Gastroesophageal sphincter (tissue), 4 donors: ENCODE measurements at places on chromosomes 2 and 18.

GRCh38 chr2:235848055-235848454, 320.1 kb downstream of the GBX2 start:
- no peak for ATAC-seq

- ATAC-seq = no peak
These were observed 270.1 kb downstream of the ETAA1 start for GRCh38 chr2:67667054-67667908.

DNA sequence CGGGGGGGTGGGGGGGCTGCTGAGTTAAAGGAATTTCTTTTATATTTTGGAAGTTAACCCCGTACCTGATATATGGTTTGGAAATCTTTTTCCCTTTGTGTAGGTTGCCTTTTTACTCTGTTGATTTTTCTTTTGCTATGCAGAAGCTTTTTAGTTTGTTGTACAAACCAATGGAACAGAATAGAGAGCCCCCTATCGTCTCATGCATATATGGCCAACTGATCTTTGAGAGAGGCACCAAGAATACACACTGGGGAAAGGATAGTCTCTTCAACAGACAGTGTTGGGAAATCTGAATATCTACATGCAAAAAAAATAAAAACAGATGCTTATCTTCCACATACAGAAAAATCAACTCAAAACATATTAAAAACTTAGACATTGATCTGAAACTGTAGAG, 647.8 kb upstream of the KLHL29 start:
- no peak for ATAC-seq

DNA sequence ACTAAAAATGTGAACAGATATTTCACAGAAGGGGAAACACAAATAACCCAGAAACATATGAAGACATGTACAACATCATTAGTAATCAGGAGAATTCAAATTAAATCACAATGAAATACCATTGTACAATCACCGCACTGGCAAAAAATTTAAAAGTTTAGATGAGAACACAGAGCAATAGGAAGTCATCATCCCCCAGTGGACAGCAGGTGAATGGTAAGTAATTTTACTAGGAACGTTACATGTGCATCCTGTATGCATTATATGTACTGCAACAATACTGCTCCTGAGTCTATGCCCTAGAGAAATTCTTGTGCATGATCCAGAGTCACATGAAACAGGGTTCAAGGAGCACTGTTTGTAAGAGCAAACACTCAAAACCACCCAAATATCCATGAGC, 713.8 kb downstream of the NRXN1 start:
- ATAC-seq = no peak

- ATAC-seq = peak; percentile 54
These were observed 107.4 kb downstream of the POLR1A start for GRCh38 chr2:85998071-85998991.

- no peak for ATAC-seq
These were observed 31.3 kb upstream of the SSB start for GRCh38 chr2:169767243-169767888.

- ATAC-seq = peak; percentile 41
These were observed 22.2 kb upstream of the TMEM87B start for GRCh38 chr2:112032689-112033465.

DNA sequence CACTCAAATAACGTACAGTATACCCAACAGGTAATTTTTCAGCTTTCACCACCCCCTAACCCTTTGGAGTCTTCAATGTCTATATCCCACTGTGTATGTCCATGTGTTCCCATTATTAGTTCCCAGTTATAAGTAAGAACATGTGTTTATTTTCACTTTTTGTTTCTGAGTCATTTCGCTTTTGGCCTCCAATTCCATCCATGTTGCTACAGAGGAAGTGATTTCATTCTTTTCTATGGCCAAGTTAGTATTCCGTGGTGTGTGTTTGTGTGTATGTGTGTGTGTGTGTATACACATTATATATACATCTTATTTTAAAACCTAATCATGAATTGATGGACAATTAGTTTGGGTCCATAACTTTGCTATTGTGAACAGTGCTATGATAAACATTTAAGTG, 464.4 kb downstream of the CMPK2 start:
- ATAC-seq = no peak

GRCh38 chr2:15765686-15766302, 174.1 kb downstream of the DDX1 start:
- no peak for ATAC-seq

DNA sequence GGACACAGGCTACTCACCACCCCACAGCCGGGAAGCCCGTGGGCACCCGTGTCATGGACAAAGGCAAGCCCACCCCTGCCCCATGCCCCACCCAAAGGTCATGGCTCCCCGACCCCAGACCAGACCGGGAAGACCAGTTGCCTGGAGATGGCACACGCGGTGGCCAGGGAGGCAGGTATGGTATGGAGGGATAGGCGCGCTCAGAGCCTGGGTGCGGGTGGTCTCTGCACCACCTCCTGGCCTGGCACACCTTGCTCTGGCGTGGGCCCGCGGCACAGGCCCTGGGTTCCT, 51.2 kb downstream of the BIN1 start:
- ATAC-seq = no peak

DNA sequence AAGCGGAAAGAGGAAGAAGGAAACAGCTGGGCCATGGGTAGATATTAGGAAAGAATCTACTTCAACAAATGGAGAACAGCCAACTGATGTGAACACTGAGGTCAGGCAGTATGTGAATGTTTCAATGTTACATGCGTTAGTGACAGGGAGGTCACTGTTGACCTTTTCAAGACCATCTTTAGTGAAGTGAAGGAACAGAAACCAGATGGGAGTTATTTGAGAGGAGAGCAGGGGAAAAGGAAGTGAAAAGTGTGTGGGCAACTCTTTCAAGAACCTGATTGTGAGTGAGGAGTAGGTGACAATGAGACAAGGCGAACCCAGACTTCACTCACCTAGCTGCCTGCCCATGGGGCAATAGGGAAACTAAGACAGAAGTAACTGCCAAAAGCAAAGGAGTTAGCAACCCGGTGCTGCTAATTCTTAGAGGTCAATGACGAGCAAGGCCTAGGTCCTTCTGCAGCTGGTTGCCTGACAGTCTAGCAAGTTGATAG, 67.0 kb downstream of the SP3 start:
- peak; percentile 36 for ATAC-seq

- peak; percentile 55 for ATAC-seq
These were observed 838.1 kb upstream of the ACVR2A start for GRCh38 chr2:147006736-147007141.

DNA sequence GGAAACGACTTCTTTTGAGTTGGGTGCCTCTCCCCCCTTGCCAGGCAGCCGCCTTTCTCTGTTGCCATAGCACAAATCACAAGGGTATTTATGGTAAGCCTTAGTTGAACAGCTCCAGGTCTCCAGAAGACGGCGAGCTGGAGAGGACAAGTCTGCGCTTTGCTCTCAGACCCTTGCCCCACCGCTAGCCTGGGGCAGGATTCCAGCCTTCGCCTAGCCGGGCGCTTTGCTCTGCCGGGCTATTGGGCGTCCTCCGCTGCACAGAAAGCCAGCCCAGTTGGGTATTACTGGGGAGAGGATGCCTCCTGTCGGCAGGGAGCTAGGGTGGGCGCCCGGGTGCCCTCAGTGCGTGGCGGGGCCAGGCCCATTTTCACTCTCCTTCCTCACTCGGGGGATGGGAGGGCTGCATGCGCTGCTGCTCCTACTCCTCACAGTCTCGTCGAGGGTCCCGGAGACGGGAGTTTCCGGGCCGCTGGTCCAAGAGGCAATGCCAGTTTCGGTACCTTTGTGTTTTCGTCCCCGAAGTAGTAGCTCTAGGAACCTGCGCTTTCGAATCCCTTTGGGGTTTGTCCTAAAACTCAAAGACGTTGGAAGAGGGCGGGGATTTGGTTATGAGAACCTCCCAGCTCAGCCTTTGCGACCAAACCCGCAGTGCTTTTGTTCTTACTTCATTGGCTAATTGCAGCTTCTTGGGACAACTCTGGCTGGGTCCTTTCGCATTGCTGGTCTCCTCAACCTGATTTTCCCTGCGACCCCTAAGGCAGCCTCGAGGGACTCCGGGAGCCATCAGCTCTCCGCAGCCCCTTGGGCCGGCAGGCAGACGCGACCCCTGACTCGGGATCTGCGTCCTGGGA, 3.6 kb upstream of the DLX2 start:
- ATAC-seq = no peak

GRCh38 chr2:216606551-216607276, 26.5 kb upstream of the IGFBP2 start:
- ATAC-seq = no peak

DNA sequence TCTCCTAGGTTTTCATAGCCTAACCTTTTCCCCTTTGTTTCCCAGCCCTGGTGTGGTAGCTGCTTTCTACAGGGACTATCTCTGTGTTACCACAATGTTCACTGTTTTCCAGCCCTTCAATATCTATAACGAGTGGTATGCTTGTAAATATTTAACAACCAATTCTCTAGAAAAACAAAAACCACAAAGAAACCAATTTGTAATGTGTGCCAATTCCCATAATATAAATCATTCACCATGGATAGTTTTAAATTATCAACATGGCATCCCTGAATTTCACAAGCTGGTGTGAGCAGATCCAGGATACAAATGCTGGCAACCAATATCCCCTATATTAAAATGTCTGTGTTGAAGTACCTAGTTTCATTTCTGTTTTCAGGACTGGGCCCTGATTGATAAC, 207.5 kb upstream of the FBXO11 start:
- ATAC-seq = no peak

GRCh38 chr18:57437402-57437765, 2.2 kb downstream of the ONECUT2 start:
- no peak for ATAC-seq

GRCh38 chr2:3054066-3054465, 323.6 kb downstream of the EIPR1 start:
- ATAC-seq = no peak

- ATAC-seq = no peak
These were observed 29.3 kb upstream of the CYP20A1 start for GRCh38 chr2:203209538-203209937.

DNA sequence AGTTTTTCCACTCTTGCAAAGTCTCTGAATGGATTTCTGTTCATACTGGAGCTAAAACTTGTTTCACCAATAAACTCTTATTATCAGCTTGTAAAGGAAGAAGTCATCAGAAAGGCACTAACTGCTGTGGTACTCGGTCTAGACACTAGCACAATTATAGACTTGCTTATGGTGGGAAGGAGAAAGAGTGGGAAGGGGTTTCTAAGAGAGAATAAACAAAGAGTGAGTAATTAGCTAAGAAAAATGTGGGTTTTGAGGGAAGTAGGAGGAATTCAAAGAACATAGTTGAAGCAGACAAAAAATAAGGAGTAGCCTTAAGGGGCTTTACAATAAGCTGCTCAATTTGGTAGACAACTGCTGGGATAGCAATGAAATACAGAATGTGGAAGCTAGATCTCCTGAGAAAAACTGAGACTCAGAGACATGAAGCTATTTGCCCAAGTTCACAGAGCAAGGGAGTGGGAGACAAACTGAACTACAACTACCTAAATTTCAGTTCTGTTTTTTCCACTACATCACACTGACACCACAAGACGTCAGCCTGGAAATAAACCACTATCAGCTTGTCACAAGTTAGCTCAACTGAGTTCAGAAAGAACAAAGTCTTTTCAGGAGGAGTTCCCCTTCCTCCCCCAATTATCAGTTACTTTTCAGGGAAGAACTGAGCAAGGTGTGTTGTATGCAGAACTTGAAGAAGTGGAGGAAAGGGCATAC, 59.7 kb downstream of the MAP4K3 start:
- ATAC-seq = peak; percentile 34

GRCh38 chr18:22459491-22459890, 41.8 kb upstream of the CTAGE1 start:
- no peak for ATAC-seq

GRCh38 chr2:111249806-111250205, 129.1 kb downstream of the BCL2L11 start:
- no peak for ATAC-seq

DNA sequence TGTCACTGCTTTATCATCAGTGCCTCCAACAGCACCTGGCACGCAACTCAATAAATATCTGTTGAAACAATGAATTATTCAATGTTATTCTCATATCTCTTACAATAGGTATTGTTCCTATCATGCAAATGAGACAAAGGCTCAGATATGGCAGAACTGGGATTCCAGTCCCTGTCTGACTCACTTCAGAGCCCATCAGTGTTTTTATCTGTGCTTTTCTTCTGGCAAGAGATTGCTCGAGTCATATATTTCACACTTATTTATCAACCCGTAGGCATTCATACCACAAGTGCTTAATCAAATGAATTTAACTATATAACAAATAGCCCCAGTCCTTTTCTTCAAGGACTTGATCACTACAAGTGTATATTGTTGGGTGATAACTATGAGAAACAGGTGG, 76.4 kb upstream of the TSPYL6 start:
- no peak for ATAC-seq

DNA sequence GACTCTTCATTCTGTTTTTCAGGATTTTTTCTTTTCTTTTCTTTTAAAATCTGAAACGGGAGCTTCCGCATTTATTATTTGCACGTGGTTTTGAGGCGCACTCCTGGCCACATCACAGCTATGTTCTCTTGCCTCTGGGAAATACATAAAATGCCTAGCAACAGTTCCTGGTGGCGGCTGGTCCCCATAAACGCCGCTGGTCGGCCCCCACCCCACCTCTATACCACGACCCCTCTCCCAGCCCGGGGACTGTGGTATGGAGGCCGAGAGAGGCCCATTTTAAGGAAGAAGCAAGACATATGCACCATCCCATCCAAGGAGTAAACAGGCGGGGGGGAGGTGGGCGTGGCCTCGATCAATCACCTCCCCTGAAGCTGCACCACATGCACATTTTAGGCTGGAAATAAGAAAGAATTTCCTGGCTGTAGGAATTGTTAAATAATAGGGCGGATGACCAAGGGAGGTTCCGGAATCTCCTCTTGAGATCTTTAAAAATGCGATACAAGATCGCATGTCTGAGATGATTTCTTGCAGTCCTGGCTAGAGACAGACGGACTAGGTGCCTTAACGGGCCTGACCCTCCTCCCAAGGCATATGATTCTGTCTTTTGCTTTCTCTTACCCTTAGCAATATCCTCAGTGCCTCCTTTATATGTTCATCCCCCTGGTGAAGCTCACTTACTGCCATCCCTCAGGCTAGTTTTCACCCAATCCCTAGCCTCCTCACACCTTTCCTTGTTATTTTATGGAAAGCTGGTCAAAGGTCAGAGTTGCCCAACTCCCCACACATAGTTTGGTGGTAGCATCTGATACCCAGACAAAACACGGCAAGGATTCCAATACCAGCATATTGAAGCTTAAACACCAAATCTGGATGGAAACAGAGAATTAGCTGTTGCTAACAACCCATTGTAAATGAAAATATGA, 82.4 kb downstream of the BCL2 start:
- peak; percentile 34 for ATAC-seq

DNA sequence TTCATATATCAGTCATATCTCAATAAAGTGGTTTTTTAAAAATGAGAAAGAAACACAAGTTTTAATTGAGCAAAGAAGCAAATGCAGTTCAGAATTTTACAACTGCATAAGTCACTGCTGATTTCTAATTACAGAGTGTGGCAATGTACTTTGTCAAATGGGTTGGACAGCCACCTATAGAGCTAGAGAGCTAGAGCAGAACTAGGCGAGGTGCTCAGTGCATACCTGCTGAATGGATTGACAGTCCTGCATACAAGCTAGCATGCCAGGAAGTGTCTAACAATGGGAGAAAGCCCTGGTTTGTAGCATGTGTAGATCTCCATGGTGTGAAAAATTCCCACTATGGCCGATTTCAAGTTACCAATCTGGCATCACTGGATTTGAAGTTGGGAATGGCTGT, 106.3 kb upstream of the CDCA7 start:
- no peak for ATAC-seq

- ATAC-seq = no peak
These were observed 15.9 kb downstream of the ZNF638 start for GRCh38 chr2:71347517-71347916.

GRCh38 chr2:102442967-102443828, 20.2 kb downstream of the IL18RAP start:
- ATAC-seq = no peak
